Subcutaneous preadipocyte (primary cell): ENCODE measurements at places on chromosomes 13 and 19. TPM values are rescaled to one million over a fixed set of nuclear protein-coding genes. Genes with fewer than 3 reads are reported as not detected.

The NCCRP1 gene
- not detected in 2 replicates for total RNA-seq

The SIAH3 gene
- not detected in 2 replicates for total RNA-seq

The PLK5 gene
- not detected in 2 replicates for total RNA-seq

The TEX26 gene
- not detected in 2 replicates for total RNA-seq

The KIRREL2 gene
- under 0.01 TPM in 1 of 2 replicates, not detected in the other for total RNA-seq

The OR7G2 gene
- not detected in 2 replicates for total RNA-seq

The ZNF773 gene
- total RNA-seq, result 8.0 and 8.5 TPM in 2 replicates

The BRME1 gene
- total RNA-seq, result 0.78 and 1.1 TPM in 2 replicates

The SYT3 gene
- total RNA-seq, result not detected in 2 replicates

The TJP3 gene
- not detected in 2 replicates for total RNA-seq

The OVOL3 gene
- not detected in 2 replicates for total RNA-seq

The ADGRE3 gene
- under 0.01 TPM in 1 of 2 replicates, not detected in the other for total RNA-seq

The MEIS3 gene
- total RNA-seq, result 20.1 and 34.9 TPM in 2 replicates

The ZNF726 gene
- 2.9 and 6.5 TPM in 2 replicates for total RNA-seq

The ZNF69 gene
- total RNA-seq, result 0.20 and 0.73 TPM in 2 replicates

The FARSA gene
- 73.5 and 89.5 TPM in 2 replicates for total RNA-seq

The GYS1 gene
- total RNA-seq, result 55.1 and 57.0 TPM in 2 replicates

The ZNF415 gene
- 2.2 and 3.7 TPM in 2 replicates for total RNA-seq
